ENCODE measurements at places on chromosomes 3 and 15.

DNA sequence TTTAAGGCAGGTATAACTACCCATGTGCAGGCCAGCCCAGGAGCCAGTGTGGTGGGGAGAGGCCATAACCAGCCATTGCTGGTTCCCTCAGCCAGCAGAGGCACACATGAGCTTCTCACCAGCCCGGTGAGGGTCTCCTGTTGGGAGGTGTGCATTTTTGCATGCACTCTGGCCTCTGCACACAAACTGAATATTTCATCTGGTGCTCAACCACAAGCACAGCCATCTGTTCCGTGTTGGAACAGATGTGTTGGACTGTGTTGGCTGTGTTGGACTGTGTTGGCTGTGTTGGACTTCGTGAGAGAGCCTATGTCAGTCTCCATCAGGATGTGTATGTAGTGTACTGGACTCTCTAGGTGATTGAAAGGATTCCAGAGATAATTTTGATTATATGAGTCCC lies 67.2 kb downstream of the RPL39L start:
- DNase-seq: no peak
- H3K27me3 ChIP-seq: no peaks in the 10 kb centered on the region
- H3K27ac ChIP-seq: no peak overlapping the region
- peaks cover 75% of the 10 kb centered on the region for H3K36me3 ChIP-seq

GRCh38 chr15:98826658-98827057 lies 178.3 kb downstream of the IGF1R start:
- H3K4me1 ChIP-seq: no peaks in the 10 kb centered on the region
- H3K4me3 ChIP-seq: no peak overlapping the region
- no peak overlapping the region for H3K27ac ChIP-seq
- no peak for DNase-seq
- no peaks in the 10 kb centered on the region for H3K36me3 ChIP-seq
- no peaks in the 10 kb centered on the region for H3K27me3 ChIP-seq

GRCh38 chr3:189897406-189897805 lies 223.3 kb downstream of the P3H2 start:
- H3K36me3 ChIP-seq: no peaks in the 10 kb centered on the region
- no peaks in the 10 kb centered on the region for H3K4me1 ChIP-seq
- H3K27me3 ChIP-seq: no peaks in the 10 kb centered on the region

GRCh38 chr3:23094412-23094811 lies 108.7 kb upstream of the UBE2E2 start:
- DNase-seq: no peak
- no peaks in the 10 kb centered on the region for H3K27me3 ChIP-seq
- no peak overlapping the region for H3K27ac ChIP-seq
- no peaks in the 10 kb centered on the region for H3K36me3 ChIP-seq
- H3K4me3 ChIP-seq: no peak overlapping the region

- H3K36me3 ChIP-seq: no peaks in the 10 kb centered on the region
- no peak overlapping the region for H3K27ac ChIP-seq
- no peak for DNase-seq
- no peaks in the 10 kb centered on the region for H3K27me3 ChIP-seq
- peaks cover 9% of the 10 kb centered on the region for H3K4me1 ChIP-seq
Observed at GRCh38 chr15:94253742-94254141, 22.4 kb downstream of the MCTP2 start.

- no peak overlapping the region for H3K4me3 ChIP-seq
- H3K27me3 ChIP-seq: no peaks in the 10 kb centered on the region
- no peak for DNase-seq
Observed at GRCh38 chr15:63283126-63283525, 5.7 kb downstream of the APH1B start.
